ENCODE measurements at places on chromosomes 3 and 15.

GRCh38 chr3:31531452-31531991, 1.2 kb upstream of the STT3B start:
- DNase-seq = no peak

DNA sequence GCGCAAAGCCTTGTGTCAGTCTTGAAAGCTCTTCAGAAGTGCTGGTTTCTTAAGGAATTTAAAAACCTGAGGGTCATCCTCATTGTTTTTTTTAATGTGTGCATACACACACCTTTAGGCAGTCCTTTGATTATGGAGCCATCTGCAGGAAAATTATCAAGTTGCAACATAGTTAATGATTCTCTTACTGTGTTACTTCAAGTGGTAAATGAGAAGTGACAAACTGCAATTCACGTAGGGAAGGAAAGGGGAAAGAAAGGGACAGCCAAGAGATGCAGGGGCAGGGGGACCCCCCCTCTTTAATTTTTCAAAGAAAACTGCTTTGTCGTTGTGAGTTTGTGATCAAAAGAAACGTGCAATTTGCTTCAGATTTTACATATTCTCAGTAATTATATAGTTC, 162.4 kb upstream of the CGNL1 start:
- no peak for DNase-seq

- DNase-seq = no peak
These were observed 97.7 kb upstream of the ZBED2 start for GRCh38 chr3:111692593-111693552.

DNA sequence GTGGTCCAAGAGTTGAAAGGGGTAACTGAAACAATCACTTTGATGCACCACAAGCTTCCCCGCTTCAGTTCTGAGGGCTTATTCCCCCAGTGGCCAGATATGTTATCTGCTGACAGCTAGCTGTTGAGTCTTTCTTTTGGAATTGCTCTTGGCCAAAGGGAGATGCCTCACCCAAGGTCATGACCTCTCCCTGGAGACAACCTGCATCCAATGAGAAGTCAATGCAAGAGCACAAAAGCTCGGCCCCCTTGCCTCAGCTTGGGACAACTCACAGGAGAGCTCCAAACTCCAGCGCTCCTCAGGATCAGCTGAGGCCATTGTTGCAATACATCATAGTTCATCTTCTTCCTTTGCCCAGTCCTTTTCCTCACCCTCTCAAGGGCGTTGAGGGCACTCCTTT, 31.0 kb upstream of the THBS1 start:
- DNase-seq = no peak

GRCh38 chr3:94616833-94617232, 554.0 kb downstream of the NSUN3 start:
- DNase-seq = no peak

- no peak for DNase-seq
These were observed 41.2 kb downstream of the OIP5 start for GRCh38 chr15:41291065-41291631.

DNA sequence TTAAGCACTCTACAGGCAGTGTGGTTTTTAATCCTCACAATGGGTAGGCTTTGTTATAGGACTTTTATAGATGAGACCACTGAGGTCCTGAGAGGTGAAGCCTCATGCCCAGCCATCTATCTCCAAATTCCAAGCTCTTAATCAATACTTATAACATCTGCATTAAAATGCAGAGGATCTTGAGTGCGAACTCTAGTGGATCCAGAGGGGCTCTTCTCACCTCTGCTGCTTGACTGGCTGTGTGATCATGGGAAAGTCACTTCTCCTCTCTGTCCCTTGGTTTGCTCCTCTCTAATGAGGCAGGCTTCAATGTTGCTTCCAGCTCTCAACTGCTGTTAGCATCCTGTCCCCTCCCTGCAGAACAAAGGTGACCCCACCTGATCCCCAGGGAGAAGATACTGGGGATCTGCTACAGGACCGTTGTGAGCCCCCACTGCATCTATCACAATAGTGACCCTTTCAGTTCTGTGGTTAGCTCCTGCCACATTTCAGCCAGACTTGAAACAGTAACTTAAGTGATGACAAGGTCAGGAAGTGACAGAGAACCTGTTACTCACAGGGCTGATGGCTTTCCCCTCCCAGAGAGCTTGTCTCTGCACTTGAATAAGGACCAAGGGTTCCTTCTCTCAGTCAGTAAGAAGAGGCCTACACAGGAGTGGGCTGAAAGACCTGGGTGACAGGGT, 1.3 kb downstream of the SLC27A2 start:
- DNase-seq = no peak

DNA sequence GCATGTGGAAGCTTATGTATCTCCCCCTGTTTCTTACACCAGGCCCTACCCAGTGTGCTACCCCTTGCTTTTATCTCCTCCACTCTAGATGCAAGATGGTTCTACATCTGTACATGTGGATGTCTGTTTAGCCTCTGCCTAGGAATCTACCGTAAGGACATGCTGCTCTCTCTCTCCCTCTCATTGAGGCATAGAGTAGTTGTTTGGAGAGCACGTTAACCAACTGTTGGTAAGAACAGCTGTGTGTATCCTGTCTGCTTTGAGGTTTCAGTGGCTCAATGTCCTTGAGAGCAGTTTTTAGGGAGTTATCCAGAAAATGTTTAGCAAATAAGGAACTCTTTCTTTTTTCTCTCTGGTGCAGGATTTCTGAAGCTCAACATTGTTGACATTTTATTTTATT, 152.8 kb downstream of the DNAJB8 start:
- DNase-seq = no peak

DNA sequence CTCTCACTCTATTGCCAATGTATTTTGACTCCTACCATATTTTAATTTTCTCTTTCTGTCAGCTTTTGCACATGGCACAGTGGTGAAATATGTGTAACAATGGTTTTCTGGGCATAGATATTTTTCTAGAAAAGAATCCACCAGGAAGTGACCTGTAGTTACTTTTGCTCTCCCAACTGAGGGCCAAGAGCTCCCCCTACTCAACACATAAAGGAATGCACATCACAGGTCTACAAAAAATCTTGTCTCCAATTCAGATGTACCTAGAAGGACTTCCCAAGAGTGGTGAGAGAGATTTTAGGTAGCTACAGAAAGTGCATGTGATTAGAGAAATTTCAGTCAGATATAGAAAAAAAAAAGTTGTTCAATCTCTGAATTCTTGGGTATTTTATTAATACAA, 15.6 kb downstream of the CPA3 start:
- DNase-seq = no peak

DNA sequence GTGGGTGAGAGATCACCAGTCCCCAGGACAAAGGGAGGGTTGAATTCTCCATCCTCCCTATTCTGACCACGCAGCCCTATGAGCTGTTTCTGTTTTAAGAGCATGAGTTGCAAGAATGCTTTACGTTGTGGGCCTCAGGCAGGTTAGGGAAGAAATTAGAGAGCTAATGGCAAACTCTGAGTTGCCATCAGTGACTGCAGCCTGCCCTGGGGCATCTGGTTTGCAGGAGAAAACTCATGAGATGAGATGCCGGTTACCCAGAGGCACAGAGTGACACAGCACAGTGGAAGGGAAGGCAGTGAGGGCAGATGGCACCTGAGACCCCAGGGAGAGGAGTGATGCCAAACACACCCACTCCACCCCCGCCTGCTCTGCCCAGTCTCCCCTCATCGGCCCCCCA, 265.3 kb downstream of the CD47 start:
- DNase-seq = no peak

GRCh38 chr15:64216196-64216595, 53.4 kb upstream of the PPIB start:
- DNase-seq = no peak

DNA sequence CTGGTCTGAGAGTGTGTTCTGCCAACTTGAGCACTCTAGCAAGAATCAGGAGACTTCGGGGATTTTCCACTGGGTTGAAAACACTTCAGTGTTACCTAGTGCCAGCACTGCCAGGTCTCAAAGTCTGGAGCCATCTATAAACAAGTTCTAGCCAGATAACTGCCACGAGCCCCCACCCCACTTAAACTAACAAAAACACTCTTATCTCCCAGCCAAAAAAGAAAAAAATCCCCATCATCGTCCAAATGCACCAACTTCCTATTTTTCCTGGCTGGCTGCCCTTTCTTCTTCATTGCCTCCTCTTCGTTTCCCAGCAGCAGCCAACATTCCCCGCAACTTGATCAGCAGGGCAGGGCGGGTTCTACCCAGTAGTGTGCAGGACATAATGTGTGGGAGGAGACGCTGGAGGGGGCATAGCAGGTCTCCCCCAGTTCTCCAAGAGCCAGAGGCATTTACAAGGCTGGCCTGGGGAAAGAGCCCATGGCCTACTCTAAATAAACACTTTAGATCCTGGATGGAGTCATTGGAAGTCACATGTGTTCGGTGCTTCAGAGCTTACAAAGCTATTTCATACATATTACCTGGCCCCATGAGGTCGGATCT, 29.5 kb downstream of the C2CD4B start:
- DNase-seq = no peak

DNA sequence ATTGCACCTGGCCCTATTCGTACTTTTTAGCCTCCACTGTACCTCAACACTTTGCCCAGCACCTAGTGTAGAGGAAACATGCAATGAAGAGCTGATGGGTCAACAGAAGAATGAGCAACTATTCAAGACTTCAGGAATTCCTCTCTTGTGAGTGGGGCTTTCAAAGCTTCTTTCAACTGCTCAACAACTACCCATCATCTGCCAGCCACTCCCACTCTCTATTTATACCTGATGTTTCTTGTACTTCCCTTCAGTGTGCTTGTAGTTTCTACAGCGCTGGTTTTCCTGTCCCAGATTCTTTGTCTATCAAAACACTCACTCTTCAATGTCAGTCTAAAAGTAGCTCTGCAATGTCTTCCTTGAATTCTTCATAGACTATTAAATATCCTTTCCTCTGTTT, 168.3 kb upstream of the LPP start:
- no peak for DNase-seq

GRCh38 chr3:42900226-42901072, 5.5 kb upstream of the ZNF662 start:
- peak; percentile 3 for DNase-seq

GRCh38 chr15:89352476-89352875, 17.9 kb upstream of the POLG start:
- no peak for DNase-seq

- no peak for DNase-seq
These were observed 208.9 kb upstream of the COL8A1 start for GRCh38 chr3:99429502-99429901.

- no peak for DNase-seq
These were observed 1.8 kb upstream of the TGFBR2 start for GRCh38 chr3:30604558-30604957.

Measured in caudate nucleus (tissue), 63 donors.